ENCODE measurements at places on chromosomes 11 and 22.

DNA sequence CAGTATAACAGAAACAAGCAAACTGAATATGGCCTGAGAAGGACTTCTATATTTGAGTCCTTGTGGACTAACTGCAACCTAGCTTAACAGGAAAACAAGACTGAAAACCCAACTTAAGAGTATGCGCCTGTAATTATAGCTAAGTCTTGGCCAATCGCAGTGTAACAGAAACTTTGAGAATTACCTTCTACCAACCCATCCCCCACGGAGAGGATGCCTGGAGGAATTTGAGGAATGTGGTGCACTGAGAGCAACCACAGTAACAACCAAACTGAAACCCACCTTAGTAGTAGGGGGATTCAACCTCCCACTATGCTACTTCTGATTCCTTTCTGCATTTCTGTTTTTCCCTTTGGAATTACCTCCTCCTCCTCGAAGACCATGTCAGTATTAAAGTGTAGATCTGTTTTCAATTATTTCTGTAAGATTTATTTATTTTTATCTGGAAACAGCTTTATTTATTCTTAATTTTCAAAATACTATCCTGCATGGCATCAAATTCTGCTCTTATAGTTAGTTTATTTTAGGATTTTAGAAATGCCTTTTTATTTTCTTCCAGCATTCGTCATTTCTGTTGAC is 393.6 kb downstream of the KCNA4 start:
- no peak for DNase-seq

- DNase-seq, result no peak
These were observed 14.0 kb downstream of the KIAA0930 start for GRCh38 chr22:45226503-45227186.

DNA sequence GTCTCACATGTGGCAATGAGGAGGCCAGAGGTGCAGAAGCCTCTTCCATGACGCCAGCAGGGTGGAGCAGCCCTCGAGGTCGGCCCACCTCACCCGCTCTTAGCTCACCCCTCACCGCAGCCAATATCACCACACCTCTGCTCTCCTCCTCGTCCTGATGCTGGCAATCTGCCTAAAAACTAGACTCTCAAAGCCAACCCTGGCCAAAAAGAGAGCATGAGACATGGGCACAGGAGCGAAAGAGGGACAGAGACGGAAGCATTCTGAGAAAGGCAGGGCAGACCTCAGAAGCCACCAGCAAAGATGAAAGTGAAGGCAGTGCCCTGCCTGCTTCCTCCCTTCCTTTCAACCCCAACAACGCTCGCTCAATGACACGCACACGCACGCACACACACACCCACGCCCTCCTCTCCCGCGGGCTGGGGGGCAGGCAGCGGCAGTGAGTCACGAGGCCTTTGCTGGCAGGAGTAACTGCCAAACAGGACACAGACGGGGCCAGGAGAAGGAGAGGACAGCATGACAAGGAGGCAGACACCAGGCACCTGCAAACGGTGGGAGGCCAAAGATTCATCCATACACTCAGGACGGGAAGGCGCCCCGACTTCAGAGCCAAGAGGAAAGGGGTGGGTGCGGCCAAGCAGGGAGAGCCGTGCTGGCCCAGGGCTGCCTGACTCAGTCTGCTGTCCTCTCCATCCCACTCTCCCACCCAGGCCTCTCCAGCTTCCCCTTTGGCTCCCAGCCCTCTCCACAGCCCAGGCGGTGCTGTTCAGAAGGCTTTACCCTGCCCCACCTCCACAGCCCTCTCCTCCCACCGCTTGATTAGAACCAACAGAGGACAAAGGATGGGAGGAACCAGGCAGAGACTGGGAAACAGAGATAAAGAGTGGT is 11.4 kb downstream of the IGSF9B start:
- no peak for DNase-seq

DNA sequence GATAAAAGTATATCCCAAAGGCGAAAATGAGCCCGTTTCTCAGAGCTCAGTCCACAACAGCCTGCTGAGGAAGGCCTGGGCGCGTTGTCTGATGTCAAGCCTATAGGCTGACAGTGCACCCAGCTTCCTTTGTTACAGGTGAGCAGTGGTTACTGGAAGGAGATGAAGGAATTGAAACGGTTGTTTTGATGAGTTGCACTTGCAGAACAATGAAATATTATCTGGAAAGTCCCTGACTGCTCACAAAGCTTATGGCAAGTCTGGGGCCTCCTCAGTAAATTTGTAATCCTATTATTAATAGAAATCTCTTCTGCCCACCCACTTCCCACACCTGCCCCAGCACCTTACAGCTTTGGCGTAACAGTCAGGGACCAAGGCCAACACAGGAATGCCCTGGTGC is 77.8 kb downstream of the C11orf91 start:
- DNase-seq, result no peak

DNA sequence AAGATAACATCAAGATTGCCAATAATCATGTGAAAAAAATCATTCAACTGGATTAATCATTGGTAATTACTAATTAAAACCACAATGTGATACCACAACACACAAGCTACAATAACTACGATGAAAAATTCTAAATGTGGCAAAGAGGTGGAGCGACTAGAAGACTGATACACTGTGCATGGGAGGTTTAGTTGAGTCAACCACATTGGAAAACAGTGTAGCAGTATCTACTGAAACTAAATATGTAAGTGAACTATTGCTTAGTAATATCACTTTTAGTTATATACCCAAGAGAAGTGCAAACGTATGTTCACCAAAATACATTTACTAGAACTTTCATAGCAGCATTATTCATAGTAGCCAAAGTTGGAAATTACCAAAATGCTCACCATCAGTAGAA is 359.9 kb downstream of the ETS1 start:
- no peak for DNase-seq

- DNase-seq, result no peak
These were observed 8.3 kb upstream of the SSTR3 start for GRCh38 chr22:37220543-37220981.

DNA sequence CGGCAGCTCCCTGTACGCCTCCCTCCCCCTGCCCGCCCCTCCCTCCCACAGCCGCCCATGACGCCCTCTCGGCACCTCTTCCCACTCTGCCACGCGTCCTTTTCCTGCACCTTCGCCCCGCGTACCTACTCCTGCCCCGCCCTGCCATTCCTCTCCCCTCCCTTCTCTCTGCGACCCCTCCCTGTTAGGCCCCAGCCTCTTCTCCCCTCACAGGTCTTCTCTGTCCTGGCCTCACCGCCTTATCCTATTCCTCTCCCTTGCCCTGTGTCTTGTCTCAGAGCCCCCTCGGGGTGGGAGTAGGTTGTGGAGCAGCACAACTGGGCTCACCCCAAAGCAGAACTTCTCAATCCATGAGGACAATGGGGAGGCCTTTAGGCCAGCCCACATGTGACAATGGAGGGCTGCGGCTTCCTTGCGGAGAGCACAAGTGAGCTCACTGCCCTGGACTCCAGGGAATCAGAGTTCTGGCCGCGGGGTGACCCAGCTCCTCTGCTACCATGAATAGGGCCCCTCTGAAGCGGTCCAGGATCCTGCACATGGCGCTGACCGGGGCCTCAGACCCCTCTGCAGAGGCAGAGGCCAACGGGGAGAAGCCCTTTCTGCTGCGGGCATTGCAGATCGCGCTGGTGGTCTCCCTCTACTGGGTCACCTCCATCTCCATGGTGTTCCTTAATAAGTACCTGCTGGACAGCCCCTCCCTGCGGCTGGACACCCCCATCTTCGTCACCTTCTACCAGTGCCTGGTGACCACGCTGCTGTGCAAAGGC is 539 bp downstream of the SLC35C1 start:
- DNase-seq, result no peak

GRCh38 chr11:102853956-102854355 is 10.5 kb upstream of the MMP3 start:
- no peak for DNase-seq

DNA sequence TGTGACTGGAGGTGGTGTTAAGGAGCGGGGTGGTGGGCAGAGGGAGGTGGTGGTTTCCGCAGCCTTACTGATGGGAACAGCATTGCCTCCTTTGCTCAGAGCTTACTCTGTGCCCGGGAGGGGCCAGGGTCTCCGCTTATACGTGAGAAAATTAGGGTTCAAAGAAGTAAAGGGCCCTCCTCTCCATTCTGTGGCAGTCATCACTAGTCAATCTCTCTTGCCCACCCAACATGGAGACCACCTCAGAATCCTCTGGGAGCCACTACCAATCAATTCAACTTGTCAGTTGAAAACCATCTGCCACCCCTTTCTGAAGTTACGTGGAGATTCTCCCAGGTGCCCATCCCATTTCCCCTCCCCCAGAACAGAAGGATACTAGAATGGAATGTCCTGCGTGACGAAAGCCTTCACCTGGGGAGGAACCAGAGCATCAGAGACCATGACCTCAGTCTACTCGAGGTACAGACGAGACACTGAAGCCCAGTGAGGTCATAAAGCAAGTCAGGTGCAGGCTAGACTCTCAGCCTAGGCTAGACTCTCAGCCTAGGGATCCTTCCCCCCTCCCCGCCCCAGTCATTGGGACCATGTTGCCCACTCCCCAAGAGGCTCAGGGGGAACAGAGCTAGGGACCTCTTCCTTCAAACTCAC is 2.0 kb downstream of the SELENOM start:
- DNase-seq, result no peak

Measured in GM12891 (cell line).